ENCODE measurements at places on chromosomes 6 and 20.

DNA sequence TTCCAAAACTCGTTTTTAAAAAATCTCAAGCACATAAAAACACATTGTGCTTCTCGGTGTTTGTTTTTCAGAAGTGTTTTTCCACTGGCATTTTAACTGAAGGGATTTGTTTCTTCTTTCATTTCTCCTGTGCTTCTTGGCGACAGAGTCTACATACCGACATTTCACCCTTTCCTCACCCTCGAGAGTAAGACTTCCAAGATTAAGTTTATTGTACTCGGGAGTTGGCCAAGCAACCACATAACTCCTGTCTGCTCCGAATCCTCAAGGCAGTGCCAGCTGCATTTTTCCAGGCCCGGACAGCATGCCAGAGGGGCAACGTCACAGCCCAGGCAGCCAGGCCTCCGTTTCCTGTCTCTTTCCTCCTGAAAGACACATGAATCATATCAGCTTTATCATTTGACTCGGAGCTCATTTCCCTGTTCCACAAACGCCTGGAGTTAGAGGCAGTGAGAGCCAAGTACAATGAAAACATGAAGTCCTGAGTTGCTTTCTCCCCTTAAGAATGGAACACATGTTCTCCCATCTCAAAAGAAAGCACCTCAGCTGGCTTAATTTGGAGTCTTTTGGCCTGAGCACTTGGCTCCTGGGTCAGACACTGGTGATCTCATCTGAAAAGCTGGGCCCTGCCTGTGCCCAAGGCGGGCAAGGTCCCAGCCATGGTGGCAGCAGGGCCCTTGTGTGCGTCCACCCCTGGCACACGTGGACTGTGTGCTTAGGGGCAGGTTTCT, 23.2 kb upstream of the FAM50B start:
- no peak for DNase-seq

- DNase-seq = no peak
Measured at GRCh38 chr6:106300944-106301343, 24.6 kb downstream of the ATG5 start.

DNA sequence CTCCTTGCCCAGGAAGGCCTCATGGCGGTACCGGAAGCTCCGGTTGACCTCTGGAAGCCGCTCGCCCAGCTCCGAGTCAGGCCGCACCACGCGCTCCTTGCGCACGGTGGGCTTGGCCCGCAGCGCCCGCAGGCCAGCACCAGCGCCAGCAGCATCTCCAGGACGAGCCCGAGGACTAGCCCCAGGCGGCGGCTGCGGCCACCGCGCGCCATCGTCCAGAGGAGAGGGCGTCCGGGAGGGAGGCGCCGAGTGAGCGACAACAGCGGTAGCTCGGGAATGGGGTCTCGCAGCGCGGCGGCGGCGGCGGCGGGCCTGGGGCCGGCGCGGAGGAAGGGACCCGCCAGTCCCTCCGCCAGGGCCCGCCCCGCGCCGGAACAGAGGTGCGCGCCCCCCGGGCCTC, 27.6 kb upstream of the CGA start:
- no peak for DNase-seq

- DNase-seq = no peak
Measured at GRCh38 chr20:4767084-4767483, 45.4 kb downstream of the PRND start.

DNA sequence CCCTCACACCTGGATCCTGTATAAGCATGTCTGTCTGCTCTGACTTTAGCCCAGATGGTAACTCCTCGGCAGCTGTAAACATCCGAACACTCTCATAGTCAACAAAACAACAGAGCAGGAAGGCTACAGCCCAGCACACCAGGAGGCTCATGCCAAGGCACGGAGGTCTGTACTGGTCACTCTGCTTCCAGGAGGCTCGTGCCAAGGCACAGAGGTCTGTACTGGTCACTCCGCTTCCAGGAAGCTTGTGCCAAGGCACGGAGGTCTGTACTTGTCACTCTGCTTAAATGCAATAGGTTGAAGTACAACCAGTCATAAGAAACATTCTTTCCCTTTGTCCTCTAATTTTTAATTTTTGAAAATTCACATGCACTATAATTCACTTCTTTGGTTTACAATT, 190.1 kb upstream of the CDH4 start:
- DNase-seq = no peak

DNA sequence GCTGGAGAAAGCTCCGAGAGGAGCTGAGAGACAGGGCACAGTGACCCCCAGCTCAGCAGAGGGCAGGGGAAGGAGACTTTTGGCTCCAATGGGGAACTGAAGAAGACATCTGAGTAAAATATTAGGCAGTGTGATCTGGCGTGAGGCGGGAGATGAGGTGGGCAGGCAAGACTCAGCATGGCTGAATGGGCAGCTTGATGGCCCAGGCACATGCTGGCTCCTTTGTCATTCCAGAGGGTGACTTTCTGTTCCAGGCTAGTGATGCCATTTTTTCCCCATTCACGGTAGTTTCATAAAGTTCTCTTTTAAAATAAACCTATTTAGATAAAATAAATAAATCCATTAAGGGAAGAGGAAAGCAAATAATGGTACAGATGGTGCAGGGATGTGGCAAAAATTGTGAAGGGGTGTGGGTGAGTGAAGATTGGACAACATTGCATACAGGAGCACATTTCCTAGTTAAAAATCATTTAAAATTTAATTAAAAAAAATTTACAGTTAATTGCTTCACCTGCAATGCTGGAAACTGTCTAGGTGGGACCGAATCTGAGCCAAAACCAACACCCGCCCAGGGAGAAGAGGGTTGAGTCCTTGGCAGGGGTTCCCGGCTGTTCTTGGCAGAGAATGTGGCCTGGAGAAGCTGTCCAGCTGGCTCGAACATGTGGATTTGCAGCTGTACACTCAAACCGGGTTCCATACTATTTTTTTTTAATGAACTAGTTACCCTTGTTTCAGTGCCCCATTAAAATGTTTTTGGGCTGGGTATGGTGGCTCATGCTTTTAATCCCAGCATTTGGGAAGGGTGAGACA, 41.7 kb upstream of the PRELID3B start:
- DNase-seq = no peak

DNA sequence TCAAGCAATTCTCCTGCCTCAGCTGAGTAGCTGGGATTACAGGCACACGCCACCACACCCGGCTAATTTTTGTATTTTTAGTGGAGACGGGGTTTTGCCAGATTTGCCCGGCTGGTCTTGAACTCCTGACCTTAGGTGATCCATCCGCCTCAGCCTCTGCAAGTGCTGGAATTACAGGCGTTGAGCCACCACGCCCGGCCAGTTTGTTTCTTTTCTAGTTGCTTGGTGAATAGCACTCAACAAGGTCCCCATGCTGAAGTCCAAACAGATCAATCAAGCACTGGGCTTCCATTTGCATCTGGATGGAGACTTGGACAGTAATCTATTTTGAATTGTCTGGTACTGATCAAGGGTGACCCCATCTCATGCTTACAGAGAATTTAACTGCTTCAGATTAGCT, 108.9 kb upstream of the FOXO3 start:
- DNase-seq = no peak

DNA sequence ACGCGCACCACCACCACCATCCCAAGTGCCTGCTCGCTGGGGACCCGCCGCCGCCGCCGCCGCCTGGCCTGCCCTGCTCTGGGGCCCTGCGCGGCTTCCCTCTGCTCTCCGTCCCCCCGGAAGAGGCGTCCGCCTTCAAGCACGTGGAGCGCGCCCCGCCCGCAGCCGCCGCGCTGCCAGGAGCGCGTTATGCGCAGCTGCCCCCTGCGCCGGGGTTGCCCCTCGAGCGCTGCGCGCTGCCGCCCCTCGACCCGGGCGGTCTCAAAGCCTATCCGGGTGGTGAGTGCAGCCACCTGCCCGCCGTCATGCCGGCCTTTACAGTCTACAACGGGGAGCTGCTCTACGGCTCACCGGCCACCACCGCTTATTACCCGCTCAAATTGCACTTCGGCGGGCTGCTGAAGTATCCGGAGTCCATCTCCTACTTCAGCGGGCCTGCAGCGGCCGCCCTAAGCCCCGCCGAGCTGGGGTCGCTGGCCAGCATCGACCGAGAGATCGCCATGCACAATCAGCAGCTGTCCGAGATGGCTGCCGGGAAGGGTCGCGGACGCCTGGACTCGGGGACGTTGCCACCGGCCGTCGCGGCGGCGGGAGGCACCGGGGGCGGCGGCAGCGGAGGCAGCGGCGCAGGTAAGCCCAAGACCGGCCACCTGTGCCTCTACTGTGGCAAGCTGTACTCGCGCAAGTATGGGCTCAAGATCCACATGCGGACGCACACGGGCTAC, 7.2 kb downstream of the PRDM13 start:
- DNase-seq = no peak

- no peak for DNase-seq
Measured at GRCh38 chr6:158048589-158048988, 66.9 kb downstream of the SYNJ2 start.

DNA sequence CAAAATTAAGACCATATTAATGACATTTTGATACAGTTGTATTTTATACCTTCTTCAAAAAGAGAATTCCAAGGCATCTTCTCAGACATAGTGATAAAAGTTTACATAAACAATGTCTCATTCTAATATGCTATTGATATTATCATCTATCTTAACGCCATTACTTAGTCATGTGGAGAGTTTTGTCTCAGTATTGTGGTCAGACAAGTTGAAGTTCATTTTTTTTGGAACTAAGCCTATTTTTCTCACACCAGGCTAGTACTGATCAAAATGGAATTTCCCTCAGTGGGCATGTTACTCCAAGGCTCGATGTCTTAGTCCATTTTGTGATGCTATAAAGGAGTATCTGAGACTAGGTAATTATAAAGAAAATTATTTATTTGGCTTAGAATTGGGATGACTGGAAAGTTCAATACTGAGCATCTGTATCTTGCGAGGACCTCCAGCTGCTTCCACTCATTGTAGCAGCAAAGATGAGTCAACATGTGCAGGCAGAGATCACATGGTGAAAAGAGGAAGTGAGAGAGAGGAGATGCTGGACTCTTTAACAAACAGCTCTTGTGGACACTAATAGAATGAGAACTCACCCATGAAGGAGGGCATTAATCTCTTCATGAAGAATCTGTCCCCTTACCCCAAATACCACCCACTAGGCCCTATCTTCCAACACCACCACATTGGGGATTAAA, 825.5 kb upstream of the MANEA start:
- no peak for DNase-seq

DNA sequence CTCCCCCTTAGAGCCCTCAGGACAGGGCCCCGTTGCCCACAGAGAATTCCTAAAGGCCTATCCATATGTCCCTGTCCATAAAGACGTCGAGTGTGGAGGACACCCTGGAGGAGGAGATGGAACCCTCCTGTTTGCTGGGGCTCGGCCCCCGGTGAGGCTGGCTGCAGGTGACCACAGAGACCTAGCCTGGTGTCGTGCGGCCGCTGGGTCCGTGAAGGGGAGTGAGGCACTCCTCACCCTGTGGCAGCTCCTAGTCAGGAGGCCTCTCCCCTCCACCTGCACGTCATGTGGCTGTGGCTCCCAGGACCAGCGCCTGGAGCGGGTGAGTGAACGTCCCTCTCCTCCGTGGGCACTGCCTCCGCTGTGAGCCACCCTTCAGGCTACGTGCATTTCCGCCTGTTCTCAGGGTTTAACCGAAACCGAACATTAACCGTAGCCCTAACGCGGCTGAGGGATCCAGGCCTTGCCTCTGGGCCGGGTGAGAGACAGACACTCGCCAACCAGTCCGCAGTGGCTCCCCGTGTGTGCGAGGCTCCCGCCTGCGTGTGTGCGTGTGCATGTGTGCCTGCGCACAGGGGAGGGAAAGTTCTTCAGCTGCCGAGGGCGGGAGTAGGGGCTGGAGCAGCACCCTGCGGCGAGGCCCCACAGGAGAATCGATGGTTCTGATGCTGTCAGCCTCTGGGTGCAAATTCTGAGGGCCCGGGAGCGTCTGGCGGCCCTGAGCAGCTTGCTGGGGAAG, 5.9 kb upstream of the TCEA2 start:
- DNase-seq = no peak

GRCh38 chr20:6178537-6178936, 55.7 kb upstream of the FERMT1 start:
- no peak for DNase-seq

- no peak for DNase-seq
Measured at GRCh38 chr6:56734335-56734734, 91.6 kb upstream of the DST start.

DNA sequence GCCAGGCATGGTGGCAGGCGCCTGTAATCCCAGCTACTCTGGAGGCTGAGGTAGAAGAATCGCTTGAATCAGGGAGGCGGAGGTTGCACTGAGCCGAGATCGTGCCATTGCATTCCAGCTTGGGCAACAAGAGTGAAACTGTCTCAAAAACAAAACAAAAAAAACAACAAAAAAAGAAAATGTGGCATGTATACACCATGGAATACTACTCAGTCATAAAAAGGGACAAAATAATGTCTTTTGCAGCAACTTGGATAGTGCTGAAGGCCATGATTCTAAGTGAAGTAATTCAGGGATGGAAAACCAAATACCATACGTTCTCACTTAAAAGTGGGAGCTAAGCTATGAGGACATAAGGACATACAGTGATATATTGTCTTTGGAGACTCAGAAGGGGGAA, 96.3 kb downstream of the MYB start:
- no peak for DNase-seq

DNA sequence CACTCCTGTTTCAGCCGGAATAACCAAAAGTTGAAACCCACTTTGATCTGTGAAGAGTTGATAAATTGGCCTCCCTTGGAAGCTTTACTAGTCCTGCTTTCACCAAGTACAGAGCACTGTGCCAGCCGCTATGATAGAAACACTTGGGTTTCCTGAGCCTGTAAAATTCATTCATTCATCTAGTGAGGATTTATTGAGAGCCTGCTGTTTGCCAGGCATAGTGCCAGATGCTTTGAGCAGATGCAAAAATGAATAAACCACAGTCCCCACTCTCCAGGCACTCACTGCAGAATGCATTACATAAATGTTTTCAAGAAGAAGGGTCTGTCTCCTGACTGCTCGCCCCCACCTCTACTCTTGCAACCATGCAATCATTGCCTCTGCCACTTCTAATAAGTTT, 25.3 kb upstream of the TMEM217 start:
- DNase-seq = no peak

GRCh38 chr6:19731282-19731681, 105.9 kb upstream of the ID4 start:
- no peak for DNase-seq

- DNase-seq = no peak
Measured at GRCh38 chr20:45229264-45230056, 8.3 kb downstream of the SEMG2 start.

- DNase-seq = no peak
Measured at GRCh38 chr6:168624540-168624939, 183.6 kb downstream of the SMOC2 start.

DNA sequence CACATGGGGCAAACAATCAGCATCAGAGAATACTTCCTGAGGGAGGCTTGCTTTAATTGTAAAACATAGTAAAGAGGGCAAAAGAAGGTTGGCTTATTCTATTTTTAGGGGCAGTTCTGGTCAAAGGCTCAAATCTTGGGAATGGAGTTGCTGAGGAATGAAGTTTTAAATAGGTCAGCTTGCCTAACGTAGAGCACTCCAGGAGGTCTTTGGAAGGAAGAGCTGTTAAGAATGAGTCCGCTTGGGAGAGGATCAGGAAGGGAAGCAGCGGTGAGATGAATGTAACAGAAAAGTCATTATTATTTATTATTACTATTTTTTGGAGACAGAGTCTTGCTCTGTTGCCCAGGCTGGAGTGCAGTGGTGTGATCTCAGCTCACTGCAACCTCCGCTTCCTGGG, 108.7 kb downstream of the ZFAND3 start:
- DNase-seq = no peak

Data from stimulated activated CD8-positive, alpha-beta memory T cell treated with anti-CD3 and anti-CD28 coated beads, Interleukin-4, amount 100 ng/mL, for 1 hour (primary cell).